ENCODE measurements at places on chromosomes 2 and 18.
A peak's percentile ranks its signal among the peaks of the same experiment; 100 is the strongest.

- DNase-seq: no peak
Observed at GRCh38 chr2:136030406-136030805, 45.0 kb upstream of the DARS1 start.

GRCh38 chr18:74897971-74898657 lies 300.4 kb downstream of the ZNF407 start:
- no peak for DNase-seq

- peak; percentile 91 for DNase-seq
Observed at GRCh38 chr18:13222856-13223281, 4.3 kb downstream of the LDLRAD4 start.

DNA sequence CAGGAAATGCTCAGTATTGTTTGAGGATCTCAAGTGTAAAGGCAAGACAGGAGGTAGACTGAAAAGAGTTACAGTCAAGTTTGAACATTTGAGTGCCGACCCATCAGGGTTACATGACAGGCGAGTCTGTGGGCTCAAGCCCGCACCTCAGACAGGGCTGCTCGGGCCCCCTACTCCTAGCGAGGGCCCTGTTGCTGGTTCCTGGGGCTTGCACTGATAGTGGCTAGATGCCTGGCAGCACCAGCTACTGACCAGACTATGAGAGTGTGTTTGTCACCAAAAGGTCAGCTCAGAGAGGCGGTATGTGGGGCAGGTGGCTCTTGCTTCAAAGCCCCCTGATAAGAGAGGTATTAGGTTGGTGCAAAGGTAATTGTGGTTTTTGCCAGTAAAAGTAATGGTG lies 35.6 kb upstream of the CYP27C1 start:
- no peak for DNase-seq

- DNase-seq: peak; percentile 94
Observed at GRCh38 chr2:7634409-7634808, 717.2 kb downstream of the RNF144A start.

All from NCI-H748 treated with DMSO at 0.1 percent for 48 hours (cell line).